ENCODE measurements at places on chromosomes 1 and 21.

GRCh38 chr1:210374600-210374953, 45.9 kb downstream of the HHAT start:
- no peak for DNase-seq

DNA sequence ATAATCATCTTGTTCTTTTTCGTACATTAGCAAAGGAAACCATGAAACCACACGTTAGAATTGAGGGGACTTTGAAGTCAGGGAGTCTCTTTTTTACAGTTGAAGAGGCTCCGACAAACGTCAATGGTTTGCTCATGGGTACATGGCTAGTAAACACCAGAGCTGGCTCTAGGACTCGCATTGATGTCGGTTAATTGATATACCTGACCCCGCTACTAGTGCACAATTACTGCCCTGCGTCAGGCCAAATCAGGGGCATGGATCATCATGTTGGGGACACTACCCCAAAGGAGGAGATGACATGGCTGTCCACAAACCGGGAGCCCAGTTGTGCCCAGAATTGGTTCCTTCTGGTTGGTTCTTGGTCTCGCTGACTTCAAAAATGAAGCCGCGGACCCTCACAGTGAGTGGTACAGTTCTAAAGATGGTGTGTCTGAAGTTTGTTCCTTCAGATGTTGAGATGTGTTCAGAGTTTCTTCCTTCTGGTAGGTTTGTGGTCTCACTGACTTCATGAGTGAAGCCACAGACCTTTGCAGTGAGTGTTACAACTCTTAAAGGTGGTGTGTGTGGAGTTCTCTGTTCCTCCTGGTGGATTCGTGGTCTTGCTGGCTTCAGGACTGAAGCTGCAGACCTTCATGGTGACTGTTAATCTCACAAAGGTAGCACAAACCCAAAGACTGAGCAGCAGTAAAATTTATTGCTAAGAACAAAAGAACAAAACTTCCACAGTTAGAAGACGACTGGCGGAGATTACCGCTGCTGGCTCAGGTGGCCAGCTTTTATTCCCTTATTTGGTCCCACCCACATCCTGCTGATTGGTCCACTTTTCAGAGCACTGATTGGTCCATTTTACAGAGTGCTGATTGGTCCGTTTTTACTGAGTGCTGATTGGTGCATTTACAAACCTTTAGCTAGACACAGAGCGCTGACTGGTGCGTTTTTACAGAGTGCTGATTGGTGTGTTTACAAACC, 126.9 kb upstream of the ERRFI1 start:
- DNase-seq: peak; percentile 14

DNA sequence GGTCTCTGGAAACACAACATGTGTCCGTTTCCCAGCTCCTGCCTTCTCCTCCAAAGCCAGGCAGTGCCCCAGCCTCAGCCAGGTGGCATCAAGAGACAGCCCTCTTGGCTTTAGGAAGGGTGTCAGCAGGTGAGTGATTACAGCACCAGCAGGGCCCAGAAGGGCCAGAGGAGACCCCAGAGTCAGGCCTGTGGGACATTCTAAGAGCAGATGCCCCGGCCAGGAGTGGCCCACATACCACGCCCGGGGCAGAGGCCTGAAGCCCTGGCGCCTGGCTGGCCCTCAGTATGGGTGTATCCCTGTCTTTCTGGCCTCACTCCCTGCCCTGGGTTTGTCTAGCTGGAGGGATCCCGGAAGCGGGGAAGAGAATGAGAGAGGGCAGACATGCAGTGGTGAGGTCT, 109.2 kb downstream of the CASZ1 start:
- DNase-seq: no peak

GRCh38 chr21:16587681-16588375, 858.0 kb downstream of the USP25 start:
- no peak for DNase-seq

DNA sequence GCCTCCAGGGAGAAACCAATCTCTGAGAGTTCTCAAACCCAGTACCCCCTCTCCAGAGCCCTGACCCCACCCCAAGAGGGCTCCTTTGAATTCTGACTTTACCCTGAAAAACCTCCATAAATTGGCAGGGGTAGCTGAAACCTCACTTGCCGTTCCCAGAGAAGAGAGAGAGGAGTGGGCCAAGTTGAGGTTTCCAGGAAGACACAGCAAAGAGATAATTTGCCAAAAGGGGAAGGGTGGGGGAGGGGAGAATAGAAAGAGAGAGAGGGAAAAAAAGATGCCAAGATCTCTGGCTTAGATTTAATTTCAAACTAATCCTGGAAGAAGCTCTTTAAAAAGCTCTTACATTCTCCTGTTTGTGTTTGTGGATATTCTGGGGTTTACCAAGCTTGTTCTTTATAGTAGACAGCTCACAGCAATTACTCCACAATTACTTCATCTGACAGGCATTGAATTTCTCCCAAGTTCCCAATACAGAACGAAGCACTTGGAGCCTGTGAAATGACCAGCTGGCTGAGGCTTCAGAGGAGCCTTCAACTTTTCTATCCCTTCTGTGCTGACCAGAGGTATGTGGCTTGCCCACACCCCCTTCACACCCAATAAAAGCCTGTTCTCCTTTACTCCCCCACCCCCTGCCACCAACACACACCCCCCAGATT, 1.1 kb upstream of the GRHL3 start:
- no peak for DNase-seq

DNA sequence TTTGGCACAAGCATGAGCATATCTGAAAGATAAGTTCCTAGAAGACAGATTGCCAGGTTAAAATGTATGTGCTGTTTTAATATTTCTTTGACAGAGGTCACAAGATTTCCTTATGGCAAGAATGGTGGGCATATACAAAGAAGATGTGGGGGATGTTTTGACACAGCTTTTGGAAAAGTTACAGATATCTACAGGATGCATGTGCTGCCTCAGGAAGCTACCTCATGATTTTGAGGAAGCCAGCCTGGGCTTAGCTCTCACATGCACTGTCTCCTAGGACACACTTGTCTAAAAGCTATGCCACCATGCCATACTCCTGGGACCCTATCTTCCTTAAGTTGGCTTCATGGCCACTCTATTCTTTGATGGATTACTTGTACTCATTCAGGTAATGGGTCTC, 99.9 kb downstream of the C1orf94 start:
- DNase-seq: no peak

DNA sequence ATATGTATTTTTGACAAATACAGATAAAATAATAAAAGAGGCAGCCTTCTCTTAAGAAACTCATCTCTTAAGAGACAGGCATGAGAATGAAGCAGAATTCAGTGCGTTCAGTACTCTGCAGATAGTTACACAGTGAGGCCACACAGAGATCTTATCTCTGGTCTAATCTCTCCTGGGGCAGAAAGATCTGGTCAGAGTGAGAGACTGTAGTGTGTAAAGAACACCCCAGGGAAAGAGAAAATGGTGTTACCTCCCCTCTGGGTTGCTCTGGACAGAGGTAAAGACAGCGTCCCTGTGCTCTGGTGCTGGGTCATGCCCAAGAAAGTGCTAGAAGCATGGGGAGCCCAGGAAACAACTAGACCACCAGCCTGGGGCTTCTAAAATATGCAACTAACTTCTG, 216.3 kb downstream of the SIPA1L2 start:
- DNase-seq: no peak

DNA sequence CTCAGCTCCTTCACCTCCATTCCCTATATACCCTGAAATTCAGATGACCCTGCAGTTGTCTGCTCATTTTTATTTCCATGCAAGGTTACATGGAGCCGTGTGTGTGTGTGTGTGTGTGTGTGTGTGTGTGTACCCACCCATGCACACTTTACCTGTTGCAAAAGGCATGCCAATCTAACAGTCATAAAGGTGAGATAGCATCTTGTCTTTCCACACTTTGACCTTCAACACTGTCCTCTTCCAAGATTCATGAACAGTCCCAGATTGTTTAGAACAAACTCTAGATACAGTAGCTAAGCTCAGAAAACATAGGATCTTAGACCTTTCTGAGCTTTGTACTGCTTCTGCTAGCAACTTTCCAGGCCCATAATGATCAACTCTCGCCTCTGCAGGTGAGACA, 9.5 kb downstream of the LRRN2 start:
- DNase-seq: no peak

GRCh38 chr1:73953186-73953585, 244.8 kb downstream of the LRRIQ3 start:
- no peak for DNase-seq

DNA sequence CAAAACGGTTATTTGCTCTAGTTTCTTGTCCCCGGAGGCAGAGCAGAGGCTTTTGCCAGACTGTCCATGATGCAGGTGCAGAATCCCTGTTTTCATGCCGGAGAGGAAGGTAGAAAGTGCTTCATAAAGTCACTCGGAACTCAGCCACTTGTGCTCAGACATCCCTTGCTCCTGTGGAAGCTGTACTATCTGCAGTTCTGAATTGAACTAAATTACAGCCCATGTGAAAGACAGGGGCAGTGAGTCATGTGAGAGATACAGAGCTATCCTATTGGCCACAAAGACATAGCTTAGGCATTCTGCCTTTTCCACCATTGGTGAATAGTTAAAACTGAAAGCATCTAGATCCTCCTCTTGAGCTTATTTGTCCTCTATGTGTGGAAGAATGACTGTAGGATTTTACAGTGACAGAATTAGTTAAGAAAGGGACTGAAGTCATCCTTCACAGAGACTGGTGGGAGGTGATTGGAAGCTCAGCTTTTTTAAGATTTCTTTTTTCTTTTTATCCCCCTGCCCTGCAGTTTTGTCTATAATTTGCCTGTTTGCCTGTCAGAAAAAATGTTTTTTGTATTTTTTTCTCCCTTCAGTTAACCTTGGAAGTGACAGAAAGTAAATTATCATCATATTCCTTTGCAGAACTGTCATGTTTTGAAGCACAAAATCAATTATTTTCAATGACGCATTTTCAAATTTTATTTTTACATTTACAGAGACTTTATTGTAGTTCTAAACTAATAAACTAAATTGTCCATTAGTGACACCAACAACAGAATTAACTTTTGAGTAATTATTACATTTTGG, 298.6 kb downstream of the PTPRC start:
- DNase-seq: no peak

DNA sequence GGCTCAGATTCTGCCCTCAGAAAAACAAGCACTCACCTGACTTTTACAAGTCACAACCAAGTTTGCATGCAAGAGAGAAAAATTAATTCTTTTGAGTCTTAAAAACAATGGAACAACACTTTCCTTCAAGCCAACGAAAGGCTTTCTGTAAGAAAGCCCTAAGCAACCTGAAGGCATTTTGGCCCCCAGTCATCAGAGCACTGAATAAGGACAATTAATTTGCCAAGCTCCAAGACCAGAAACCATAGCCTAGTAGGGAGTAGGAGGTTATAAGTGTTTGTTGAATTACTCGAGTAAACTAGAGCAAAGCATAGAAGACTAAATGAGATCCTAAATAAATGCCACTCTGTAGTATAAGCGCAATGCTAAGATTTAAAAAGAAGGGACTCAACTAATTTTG, 4.7 kb downstream of the TGFBR3 start:
- no peak for DNase-seq

- DNase-seq: no peak
Observed at GRCh38 chr1:169601096-169601881, 15.0 kb upstream of the F5 start.

- DNase-seq: no peak
Observed at GRCh38 chr1:195096051-195096521, 1512.2 kb downstream of the KCNT2 start.

DNA sequence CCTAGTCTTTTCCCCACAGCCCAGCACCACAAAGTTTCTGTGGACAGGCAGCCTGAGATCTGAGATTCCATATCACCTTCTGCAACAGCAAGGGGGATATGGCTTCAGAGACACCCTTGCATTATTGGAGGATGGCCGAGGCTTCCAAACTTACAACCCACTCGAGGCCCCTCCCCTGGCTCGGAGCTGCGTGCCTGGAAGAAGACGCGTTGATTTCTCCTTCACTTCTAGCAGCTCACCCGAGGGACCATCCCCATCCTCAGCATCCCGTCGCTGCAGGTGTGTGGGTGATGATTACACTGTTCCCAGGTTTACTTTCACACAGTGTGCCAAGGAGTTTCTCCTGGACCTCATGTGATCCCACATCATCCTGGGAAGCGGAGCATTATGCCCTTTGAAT, 277.9 kb downstream of the MATN1 start:
- no peak for DNase-seq

- DNase-seq: no peak
Observed at GRCh38 chr1:36829066-36829465, 205.2 kb downstream of the GRIK3 start.

DNA sequence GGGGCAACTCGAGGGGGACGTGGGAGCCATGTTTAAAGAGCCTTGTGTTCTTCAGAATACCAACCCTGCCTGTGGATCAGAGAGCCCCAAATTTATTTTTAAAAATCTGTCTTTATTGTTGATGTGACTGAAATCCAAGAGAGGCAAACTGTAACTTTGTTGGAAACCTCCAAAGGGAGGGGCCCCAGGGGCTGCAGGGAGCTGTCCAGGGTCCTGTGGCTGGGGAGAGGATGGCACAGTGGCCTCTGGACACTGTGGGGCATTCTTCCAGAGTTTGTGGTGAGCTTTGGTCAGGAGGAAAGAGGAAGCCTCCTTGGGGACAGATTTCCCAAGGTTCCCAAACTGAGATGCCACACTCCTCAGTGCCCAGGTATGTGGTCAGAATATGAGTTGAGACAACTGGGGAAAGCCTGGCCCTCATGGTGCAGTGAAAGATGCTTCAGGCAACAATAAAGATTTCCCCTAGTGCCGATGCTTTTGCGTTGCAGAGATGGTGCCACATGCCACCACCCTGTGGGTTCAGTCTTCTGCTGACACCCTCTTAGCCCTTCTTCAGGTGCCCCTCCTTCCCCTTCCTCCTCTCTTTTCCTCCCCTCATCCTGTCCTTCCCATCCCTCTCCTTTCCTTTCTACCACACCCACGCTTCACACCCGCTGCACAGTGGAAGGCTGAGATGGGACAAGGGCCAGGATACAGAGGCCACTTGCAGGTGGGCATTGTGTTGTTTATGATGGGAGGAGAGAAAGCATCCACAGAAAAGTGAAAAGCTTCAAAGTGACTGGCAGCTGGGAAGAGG, 122.1 kb downstream of the UCK2 start:
- no peak for DNase-seq

All from stimulated activated CD8-positive, alpha-beta memory T cell treated with anti-CD3 and anti-CD28 coated beads, Interleukin-15, amount 100 ng/mL, for 1 hour (primary cell).